ENCODE measurements at places on chromosomes 2 and 18.

DNA sequence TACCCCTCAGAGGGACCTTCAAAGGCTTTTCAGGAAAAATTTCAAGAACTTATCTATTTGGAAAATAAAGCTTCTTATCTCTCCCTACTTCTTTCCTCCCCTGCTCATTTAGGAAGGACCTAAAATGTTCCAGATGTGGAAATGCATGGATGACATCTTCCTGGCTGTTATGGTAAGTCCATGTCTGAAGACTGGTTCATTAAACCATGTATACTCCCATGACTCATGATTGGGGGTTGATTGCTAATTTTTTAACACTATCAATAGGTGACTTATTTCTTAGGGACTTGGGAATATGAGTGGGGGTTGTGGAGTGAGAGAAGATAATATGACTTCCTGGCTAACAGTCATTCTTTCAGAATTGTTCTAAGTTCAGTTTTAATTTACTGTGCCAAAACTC is 104.0 kb upstream of the PARD3B start:
- no peak for DNase-seq

- no peak for DNase-seq
These were observed 46.4 kb upstream of the MRPL33 start for GRCh38 chr2:27724905-27725701.

DNA sequence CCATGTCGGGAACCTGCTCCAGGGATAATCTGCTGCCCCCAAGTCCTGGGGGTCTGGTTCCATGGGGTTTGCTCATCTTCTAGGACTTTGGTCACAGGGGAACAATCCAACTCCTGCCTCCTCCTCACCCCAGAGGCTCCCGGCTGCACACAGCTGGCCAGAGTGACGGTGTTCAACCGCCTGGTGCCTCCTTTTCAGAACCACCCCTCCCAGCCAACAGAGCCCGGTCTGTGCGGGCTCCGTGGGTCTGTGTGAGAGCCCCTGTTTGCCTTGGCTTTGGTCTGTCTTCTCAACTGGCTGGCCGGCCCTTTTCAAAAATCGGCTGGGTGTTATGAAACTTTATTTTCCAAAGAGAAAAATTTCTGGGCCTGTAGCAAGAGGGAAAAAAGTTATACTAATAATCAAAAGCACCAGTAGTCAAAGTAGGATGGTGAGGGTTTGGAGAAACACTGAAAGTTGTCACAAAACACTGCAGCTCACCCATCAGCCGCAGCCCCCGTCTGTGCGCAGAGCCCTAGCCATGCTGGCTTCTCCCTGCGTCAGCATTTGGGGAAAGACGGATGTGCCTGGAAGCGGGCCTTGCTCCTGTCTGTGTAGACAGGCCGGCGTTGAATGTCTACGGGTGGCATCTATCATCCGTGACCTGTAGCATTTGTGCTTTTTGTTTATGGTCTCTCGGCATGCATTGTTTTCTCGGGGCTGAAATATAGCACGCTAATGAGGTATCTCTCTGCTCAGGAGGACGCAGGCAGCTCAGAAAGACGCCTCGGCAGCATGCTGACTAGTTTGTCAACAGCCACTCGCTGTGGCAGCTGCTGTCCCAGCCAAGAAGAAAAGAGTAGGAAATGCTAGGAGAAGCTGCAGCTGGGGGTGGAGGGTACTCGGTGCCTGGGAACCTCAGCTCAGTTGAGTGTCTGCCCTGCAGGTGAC is 138.6 kb downstream of the GLI2 start:
- no peak for DNase-seq

- no peak for DNase-seq
These were observed 268.3 kb downstream of the DYSF start for GRCh38 chr2:71721669-71722068.

GRCh38 chr2:170814533-170815230 is 2.0 kb upstream of the GAD1 start:
- no peak for DNase-seq

DNA sequence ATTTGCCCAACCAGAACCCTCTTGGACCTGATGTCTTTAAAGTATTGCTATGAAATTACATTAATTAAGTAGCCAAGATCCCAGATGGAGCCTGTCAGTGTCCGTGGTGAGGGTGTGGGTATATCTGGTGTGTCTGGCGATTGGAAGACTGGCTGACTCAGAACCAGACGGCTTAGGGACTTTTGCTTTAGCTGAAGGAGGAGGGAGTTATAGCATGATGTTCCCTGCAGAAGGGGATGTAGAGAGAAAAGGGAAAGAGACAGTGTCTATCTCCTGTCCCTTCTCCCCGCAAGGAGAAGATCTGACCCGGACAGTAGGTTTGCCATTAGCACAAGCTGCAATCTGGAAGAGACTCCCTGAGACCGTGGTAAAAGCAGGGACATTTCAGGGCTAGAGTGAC is 60.6 kb downstream of the POU3F3 start:
- DNase-seq = no peak

DNA sequence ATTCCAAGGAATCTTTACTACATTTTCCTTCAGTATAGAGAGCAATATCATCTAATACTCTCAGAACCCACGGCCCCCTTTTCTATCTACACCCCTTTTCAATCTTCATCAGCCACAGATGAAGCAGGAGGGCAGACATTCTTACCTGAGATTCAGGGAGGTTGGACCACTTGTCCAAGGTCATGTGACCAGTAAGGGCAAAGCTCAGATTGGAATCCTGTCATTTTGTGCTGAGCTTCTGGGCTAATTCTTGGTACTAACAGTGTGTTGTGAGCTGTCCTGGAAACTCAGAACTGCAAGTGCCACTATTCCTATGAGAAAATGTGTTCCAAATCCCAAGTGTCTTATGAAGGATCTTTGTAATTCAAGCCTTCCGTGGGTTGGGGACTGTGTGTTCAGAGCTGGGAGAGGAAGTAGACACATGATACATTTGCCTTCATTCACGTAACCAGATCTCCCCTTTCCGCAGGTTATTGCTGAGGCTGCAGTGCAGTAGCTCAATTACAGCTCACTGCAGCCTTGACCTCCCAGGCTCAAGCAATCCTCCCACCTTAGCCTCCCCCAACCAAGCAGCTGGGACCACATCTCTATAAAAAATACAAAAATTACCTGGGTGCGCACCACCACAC is 3.3 kb downstream of the CHRNA1 start:
- DNase-seq = no peak

GRCh38 chr2:199480966-199481365 is 23.2 kb upstream of the SATB2 start:
- DNase-seq = no peak

- DNase-seq = no peak
These were observed 14.1 kb upstream of the HOXD1 start for GRCh38 chr2:176174382-176174823.

DNA sequence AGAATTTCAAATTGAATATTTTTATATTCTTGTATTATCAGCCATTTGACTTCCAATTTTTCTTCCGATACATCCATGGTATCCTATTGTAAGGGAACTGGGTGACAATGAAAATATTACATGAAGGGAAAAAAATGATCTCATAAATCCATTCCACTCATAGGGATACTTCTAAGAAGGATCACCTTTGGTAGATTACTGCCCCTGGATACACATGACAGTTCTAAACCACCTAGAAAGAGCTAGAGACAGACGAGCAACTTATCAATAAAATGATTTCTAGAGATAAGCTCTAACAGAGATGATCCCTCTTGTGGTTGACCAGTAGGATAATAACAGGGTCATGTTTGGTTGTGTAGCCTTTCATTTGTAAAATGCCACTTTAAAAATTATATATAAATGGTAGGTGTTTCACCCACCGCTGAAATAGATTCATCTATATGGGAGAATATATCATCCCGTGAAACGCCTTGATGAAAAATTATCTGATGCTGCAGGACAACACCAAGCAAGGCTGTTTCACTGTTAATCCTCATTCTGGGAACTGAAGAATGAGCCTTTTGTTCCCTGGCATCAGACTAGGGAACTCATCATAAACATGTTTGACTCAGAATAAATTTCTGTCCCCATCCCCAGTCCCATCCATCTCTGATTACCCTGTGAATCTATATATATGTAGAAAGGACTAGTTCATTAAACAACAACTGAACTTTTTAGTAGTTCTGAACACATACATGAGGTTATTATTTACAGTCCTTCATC is 180.0 kb downstream of the TCF4 start:
- DNase-seq = no peak

GRCh38 chr18:51288582-51288981 is 91.1 kb upstream of the MEX3C start:
- DNase-seq = no peak

DNA sequence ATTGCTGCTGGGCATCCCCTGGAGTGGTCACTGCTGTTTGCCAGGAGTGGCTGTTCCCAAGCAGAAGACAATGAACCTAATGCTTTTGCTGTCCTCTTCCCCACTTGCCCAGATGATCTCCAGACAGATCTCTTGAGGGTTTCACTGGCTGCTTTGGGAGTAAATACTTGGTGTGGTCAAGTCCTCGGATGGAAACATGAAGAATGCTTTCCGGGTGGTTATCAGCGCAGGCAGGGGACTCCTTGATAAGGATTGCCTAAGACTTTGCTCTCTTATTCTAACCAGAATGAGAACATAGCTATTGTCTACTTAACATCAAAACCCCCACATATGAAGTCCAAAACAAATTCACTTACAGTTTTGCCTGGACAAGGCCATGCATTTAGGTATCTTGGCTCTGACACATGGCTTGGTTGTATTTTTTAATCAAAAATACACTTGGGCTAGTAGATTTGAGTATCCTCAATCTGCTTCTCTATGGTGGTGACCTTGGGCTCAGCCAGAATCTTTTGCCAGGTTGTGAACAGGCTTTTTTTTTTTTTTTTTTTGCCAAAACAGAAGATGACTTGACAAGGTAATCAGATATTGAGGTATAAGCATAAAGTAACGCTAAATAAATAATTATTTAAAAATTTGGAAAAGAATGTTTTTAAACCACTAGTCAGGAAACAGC is 34.8 kb upstream of the MYO3B start:
- DNase-seq = no peak

DNA sequence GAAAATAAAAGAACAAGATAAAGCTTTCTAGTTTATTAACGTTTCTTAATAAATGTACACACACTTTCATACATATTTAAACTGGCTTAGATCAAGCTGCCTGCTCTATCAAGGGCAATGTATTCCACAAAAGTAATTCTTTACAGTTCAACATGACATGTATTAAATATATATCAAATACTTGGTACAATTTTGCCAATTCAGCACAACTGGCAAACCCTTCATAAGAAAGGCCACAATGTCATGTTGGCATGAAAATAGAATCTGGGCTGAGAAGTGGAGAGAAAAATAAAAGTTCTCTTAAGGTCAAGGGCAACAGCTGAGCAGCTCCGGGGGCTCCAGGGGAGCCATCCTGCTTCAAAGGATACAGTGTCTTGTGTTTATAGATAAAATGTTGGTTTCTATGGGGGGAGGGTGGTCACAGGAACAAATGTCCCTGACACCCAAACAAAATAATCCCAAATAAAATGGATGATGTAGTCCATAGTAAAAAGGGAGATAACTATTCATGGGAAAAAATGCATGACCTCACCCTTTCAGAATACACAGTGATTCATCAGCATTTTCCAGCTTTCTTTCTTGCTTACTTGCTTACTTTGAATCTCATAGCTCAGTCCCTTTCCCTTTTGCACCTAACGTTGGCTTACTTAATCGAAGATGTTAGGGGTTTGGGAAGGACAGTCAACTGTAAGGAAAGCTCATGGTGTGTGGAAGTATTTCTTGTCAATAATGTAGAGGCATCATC is 494.9 kb downstream of the NYAP2 start:
- DNase-seq = no peak

DNA sequence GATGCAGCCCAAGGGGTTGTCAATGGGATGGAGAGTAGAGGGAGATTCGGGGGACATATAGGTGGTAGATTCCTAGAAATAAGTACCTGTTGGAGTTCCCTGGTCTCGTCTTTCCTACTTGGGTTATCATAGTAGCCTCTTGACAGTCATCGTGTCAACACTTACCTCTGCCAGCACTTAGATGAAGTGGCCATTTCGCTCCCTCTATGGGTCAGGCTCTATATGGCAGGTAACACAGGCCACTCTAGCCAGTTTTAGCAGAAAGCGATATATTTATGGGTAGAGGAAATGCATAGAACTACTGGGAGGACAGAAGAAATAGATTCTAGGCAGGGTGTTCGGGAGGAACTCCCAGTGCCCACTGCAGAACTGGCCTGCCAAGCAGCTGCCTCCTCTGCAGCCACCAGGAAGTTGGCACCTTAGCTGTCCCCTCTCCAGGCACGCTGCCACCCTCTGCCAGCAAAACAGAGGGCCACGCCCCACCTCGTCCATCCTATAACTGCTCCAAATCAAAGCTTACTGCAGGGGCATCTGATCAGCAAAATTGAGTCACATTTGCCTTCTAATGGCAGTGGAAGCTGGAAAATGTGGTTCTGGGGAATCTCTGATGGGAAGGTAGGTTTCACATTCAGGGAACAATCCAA is 181.3 kb downstream of the INSIG2 start:
- no peak for DNase-seq

- no peak for DNase-seq
These were observed 30.4 kb downstream of the SRSF7 start for GRCh38 chr2:38720613-38721241.

- no peak for DNase-seq
These were observed 1249.2 kb upstream of the ZEB2 start for GRCh38 chr2:145769011-145769716.

DNA sequence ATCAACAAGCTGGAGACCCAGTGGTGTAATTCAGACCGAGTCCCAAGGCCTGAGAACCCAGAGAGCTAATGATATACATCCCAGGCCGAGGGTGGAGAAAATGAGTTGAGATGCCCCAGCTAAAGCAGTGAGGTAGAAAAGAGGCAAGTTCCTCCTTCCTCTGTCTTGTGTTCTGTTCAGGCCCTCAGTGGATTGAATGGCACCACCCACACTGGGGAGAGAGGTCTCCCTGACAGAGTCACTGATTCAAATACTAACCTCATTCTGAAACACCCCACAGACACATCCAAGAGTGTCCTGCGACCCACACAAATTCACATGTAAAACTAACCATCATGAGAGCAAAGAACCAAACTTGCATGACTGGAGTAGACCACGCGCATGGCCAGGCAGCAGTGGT is 215.3 kb downstream of the ANAPC1 start:
- no peak for DNase-seq

DNA sequence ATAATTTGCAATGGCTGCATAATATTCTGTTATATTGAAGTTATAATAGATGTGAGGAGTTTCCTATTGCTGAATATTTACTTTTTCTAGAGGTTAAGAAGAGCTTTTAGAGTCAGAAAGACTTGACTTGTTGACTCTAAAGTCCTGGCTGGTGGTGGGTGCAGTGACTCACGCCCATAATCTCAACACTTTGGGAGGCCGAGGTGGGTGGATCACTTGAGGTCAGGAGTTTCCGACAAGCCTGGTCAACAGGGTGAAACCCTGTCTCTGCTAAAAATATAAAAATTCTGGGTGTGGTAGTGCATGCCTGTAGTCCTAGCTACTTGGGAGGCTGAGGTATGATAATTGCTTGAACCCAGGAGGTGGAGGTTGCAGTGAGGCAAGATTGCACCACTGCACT is 33.9 kb upstream of the ATIC start:
- no peak for DNase-seq

DNA sequence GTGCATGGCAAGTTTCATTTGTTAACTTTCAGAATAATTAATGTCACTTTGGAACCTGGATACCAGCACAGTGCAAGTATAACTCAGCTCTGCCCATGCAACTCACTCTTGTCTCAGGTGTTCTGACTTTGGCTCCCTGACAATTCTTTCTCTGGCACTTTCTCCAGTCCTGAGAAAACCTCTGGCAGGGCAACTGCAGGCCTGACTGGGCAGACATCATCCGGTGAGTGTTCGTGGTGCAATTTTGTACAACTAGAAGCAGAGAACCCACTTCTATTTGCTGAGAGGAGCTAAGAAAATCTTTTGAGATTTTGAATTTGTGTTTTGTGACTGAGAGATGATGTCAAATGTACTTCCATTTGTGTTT is 143.0 kb downstream of the AQP4 start:
- no peak for DNase-seq

GRCh38 chr2:222296311-222296741 is 2.5 kb downstream of the PAX3 start:
- no peak for DNase-seq
